Liver (tissue), 10 donors: ENCODE measurements at places on chromosomes 3 and 15. TPM values are rescaled to one million over a fixed set of nuclear protein-coding genes. Genes with fewer than 3 reads are reported as not detected.
A peak's percentile ranks its signal among the peaks of the same experiment; 100 is the strongest.

ZPLD1 gene
- 0.06 TPM for polyA plus RNA-seq

DNA sequence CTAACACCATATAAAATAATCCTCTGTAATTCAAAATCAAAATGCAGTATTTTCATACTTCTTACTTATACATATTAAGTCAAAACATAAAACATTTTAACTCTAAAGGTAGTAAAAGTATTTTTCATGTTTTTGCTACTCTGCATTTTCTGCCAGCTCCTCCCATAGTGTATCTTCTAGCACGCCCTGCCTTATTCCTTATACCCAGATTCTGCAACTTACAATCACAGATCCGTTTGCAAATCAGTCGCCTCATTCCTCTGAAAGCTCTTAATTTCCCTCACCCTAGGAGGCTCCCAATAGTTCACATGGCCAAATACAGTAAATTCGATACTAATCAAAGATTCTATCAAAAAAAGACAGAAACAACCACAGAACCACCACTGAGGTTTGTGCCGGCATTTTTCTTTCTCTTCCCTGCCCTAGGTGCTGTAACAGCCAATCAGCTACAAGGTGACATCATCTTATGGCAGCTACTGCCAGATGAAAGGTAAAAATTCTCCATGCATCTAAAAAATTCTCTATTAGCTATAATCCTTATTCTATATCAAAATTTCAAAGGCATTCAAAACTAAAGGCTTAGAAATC, 72.9 kb downstream of the CLASP2 start:
- H3K4me3 ChIP-seq: no peak overlapping the region
- no peaks in the 10 kb centered on the region for H3K27me3 ChIP-seq
- no peaks in the 10 kb centered on the region for H3K4me1 ChIP-seq
- H3K36me3 ChIP-seq: no peaks in the 10 kb centered on the region

- peaks cover 6% of the 10 kb centered on the region for H3K4me1 ChIP-seq
- no peak overlapping the region for H3K27ac ChIP-seq
- no peak overlapping the region for H3K4me3 ChIP-seq
- no peaks in the 10 kb centered on the region for H3K27me3 ChIP-seq
Observed at GRCh38 chr3:16482770-16483531, 30.5 kb downstream of the RFTN1 start.

DNA sequence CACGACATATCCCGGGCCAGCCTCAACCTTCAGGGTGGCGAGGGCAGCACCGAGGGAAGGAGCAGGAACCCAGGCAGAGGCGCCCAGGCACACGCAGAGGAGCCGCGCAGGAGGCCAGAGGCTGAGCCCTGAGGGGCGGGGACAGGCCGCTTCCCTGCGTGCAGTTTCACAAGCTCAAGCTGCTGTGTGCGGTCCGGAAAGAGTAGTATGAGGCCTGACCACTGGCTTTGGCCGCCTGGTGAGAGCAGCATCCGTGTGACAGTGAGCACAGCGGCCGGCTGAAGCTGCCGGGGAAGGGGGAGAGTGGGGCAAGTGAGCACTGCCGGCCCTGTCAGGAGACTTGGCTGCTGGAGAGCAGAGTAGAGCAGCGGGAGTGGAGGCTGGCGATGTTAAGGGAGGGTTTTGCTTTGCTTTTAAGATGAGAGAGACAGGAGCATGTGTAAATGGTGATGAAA, 8.7 kb downstream of the ZDHHC19 start:
- no peaks in the 10 kb centered on the region for H3K36me3 ChIP-seq
- DNase-seq: no peak
- H3K4me3 ChIP-seq: no peak overlapping the region

GRCh38 chr3:27076815-27077630, 292.2 kb downstream of the NEK10 start:
- no peaks in the 10 kb centered on the region for H3K36me3 ChIP-seq
- no peak overlapping the region for H3K4me3 ChIP-seq
- H3K27me3 ChIP-seq: peaks cover 8% of the 10 kb centered on the region
- DNase-seq: no peak
- no peak overlapping the region for H3K27ac ChIP-seq

SERPINI2 gene
- polyA plus RNA-seq: not detected

DNA sequence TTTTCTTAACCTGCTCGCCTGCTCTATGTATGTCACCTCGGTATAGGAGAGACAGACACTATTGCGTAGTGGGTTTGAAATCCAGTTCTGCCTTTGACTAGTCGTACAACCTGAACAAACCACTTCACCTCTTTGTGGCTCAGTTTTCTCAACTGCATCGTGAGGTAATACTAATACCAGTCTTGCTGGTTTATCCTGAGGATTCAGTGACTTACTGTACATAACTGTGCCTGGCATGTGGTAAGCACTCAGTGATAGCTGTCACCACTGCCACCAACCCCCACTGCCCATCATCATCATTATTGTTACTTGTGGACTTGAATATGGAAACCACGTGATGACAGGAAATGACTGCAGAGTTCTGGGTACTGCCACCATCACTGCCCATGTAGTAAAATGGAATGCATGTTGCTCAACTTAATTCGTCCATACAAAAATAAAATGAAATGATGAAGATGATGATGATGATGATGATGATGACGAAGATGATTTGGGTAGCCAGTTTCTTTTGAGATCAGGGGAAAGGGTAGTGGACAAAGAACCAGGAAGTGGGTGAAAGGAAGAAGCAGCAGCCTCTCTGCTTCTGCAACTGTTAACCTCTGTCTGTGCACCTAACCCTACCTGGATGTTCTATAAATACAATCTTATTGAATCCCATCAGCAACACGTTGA, 228.1 kb downstream of the FEZF2 start:
- DNase-seq: no peak
- H3K27ac ChIP-seq: no peak overlapping the region
- H3K27me3 ChIP-seq: no peaks in the 10 kb centered on the region
- no peak overlapping the region for H3K4me3 ChIP-seq
- no peaks in the 10 kb centered on the region for H3K36me3 ChIP-seq

GRCh38 chr15:41207687-41208448, 22.7 kb downstream of the EXD1 start:
- H3K27me3 ChIP-seq: no peaks in the 10 kb centered on the region
- H3K4me3 ChIP-seq: no peak overlapping the region
- DNase-seq: no peak
- no peaks in the 10 kb centered on the region for H3K4me1 ChIP-seq

GRCh38 chr3:30548600-30548999, 57.8 kb upstream of the TGFBR2 start:
- H3K36me3 ChIP-seq: no peaks in the 10 kb centered on the region
- H3K4me1 ChIP-seq: no peaks in the 10 kb centered on the region
- no peak overlapping the region for H3K27ac ChIP-seq
- DNase-seq: peak; percentile 39
- no peak overlapping the region for H3K4me3 ChIP-seq

- H3K27me3 ChIP-seq: no peaks in the 10 kb centered on the region
- no peak overlapping the region for H3K4me3 ChIP-seq
- H3K4me1 ChIP-seq: no peaks in the 10 kb centered on the region
- no peaks in the 10 kb centered on the region for H3K36me3 ChIP-seq
Observed at GRCh38 chr3:118688396-118688884, 346.2 kb downstream of the IGSF11 start.

CIB1 gene
- 79.1 TPM for polyA plus RNA-seq

CD200R1 gene
- polyA plus RNA-seq: 1.2 TPM

DNA sequence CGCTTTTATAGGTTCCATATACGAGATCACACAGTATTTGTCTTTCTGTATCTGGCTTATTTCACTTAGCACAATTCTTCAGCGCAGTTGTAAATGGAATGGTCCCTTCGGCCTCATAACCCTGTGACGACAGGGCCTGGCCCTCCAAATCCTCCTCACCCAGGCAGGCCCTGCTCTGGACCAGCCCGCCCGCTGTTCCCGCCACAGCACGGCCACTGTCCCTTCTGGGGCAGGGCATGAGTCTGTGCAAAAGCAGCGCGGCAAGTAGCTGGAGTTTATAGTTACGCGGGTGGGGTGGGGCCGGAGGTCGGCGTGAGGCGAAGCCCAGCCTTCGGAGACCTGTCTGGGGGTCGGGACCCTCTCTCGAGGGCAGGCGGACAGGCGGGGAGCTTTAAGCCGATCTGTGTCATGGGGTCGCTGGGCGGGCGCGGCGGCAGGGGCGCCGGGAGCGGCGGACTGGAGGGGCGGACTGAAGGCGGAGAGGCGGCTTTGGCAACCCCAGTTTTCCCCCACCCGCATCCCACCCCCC, 543 bp downstream of the ARPIN start:
- peak overlapping the region; percentile 80 for H3K4me3 ChIP-seq
- H3K27ac ChIP-seq: no peak overlapping the region
- H3K4me1 ChIP-seq: peaks cover 12% of the 10 kb centered on the region
- H3K36me3 ChIP-seq: no peaks in the 10 kb centered on the region
- H3K27me3 ChIP-seq: no peaks in the 10 kb centered on the region
- no peak for DNase-seq

DNA sequence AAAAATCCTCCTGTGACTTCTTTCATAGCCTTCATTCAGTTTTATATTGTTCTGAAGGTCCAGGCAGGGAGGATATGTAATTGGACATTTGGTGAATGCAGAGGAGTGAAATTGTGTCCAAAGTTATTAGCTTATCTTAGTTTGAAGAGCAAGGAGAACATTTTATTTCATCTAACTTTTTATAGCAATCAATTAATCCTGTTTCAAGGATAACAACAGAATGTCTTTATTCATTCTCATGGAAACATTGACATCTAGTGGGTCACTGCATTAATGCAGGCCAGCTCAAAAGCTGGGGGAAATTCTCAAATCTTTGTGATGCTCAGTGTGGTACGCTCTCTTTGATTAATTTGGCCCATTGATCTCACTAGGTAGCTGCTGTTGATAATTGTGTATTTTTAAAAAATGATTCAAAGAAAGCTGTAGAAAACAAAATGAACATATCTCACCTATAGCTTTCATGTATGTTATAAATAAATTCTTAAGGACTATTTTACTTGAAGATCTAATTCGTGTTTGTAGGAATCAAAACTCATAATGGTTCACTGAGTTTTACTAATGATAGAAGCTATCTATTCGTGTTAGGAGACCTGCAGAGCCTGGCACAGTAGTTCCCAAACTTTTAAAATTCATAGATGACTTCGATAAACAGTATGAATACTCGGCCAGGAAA, 150.8 kb upstream of the KCNMB2 start:
- DNase-seq: no peak
- no peak overlapping the region for H3K27ac ChIP-seq
- H3K27me3 ChIP-seq: no peaks in the 10 kb centered on the region
- no peak overlapping the region for H3K4me3 ChIP-seq
- H3K4me1 ChIP-seq: peaks cover 14% of the 10 kb centered on the region

- no peak overlapping the region for H3K27ac ChIP-seq
- H3K27me3 ChIP-seq: no peaks in the 10 kb centered on the region
- DNase-seq: no peak
- no peaks in the 10 kb centered on the region for H3K4me1 ChIP-seq
Observed at GRCh38 chr3:76570436-76571057, 469.4 kb upstream of the ROBO2 start.

DNA sequence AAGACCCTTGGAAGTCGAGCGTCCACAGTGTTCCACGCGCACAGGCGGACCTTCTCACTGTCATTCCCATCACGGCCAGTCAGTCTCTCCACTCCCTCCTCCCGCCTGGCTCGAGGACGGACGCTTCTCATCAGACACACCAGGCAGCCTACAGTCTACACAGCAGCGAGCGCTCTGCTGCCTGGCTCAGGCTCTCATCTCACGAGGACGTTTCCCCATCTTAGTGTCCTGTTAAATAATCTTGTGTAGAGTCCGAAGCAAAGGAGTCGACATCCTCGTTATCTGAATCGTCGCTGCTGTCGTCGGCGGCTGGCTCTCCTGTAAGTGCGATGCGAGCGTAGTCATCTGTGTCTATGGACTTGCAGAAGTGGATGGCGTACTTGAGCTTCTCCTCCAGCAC, 12.4 kb upstream of the OCA2 start:
- no peak for DNase-seq
- H3K27me3 ChIP-seq: no peaks in the 10 kb centered on the region
- H3K36me3 ChIP-seq: peaks cover 38% of the 10 kb centered on the region
- peaks cover 14% of the 10 kb centered on the region for H3K4me1 ChIP-seq
- no peak overlapping the region for H3K27ac ChIP-seq
- no peak overlapping the region for H3K4me3 ChIP-seq

DNA sequence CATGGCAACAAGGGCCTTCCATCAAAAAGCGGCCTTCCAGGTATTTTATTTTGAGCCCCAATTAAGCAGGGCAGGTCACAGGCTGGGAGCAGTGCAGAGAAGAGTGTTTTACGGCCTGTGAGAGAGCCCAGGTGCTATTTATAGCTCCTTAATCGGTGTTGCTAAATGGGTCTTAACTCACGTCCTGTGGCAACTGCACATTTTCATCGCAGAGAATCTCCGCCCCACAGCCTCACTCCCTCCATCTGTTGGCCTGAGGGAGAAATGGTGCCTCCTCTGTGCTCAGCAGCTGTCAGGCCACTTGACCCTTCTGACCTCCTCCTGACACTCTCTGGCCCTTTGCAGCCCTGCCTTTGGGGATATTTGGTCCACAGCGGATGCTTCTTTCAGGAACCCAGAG, 58.6 kb downstream of the SPSB4 start:
- no peak overlapping the region for H3K4me3 ChIP-seq
- DNase-seq: no peak
- no peak overlapping the region for H3K27ac ChIP-seq
- H3K4me1 ChIP-seq: no peaks in the 10 kb centered on the region

DNA sequence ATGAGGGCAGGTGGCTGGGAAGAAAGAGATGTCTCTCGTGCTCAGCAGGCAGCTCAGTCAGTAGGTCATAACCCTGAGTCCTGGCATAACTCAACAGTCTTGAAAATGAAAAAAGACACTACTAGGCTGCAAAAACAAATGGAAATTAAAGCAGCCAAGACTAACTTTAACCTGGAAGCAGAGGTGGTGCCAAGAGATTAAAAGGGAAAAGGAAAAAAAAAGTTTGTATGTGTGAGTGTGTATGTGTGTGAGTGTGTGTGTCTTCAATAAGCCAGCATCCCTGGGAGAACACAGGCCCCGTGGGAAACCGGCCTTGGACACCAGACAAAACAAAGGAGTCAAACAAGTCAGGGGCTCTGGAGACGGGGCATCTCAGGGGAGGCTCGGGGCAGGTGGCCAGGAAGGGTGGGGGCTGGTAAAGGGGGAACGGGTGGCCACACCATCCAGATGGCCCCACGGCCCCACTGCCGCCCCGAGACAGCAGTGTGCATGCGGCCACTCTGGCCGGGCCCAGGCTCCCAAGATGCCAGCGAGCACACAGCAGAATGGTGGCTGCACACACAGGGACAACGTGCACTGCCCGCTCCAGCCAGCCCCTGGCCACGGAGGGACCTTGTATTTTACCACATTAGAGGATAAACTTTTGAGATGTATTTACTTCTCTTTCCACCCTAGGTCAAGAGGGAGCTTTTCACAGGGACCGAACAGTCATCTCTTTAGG, 23.8 kb downstream of the CYFIP1 start:
- no peaks in the 10 kb centered on the region for H3K4me1 ChIP-seq
- H3K4me3 ChIP-seq: no peak overlapping the region
- H3K27me3 ChIP-seq: no peaks in the 10 kb centered on the region
- no peak for DNase-seq

XRN1 gene
- 4.3 TPM for polyA plus RNA-seq

DNA sequence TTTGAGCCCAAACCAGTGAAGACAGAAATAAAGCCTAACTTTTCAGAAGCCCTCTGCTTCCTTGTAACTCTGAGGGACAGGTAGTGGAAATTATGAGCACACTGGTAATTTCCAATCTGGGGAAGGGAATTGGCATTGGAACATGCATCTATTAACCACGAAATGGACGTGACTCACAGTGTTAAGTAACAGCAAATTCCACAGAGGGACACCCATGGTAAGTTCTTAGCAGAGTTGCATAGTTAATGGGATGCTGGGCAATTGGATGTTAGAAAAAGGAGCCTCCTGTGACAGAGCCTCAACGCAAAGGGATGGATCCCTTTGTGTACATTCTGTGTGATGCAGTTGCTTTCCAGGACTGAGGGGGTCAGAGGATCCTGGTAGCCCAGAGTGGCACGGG, 168.6 kb downstream of the SEMA6D start:
- no peak overlapping the region for H3K27ac ChIP-seq
- no peak overlapping the region for H3K4me3 ChIP-seq
- H3K4me1 ChIP-seq: no peaks in the 10 kb centered on the region
- H3K27me3 ChIP-seq: peaks cover 8% of the 10 kb centered on the region
- no peak for DNase-seq
- no peaks in the 10 kb centered on the region for H3K36me3 ChIP-seq
